AG09309 (cell line): ENCODE measurements at places on chromosomes 6 and 20.

GRCh38 chr6:94300424-94301144, 881.2 kb upstream of the EPHA7 start:
- DNase-seq = no peak

- DNase-seq = no peak
Measured at GRCh38 chr6:143969077-143969476, 39.0 kb downstream of the PLAGL1 start.

DNA sequence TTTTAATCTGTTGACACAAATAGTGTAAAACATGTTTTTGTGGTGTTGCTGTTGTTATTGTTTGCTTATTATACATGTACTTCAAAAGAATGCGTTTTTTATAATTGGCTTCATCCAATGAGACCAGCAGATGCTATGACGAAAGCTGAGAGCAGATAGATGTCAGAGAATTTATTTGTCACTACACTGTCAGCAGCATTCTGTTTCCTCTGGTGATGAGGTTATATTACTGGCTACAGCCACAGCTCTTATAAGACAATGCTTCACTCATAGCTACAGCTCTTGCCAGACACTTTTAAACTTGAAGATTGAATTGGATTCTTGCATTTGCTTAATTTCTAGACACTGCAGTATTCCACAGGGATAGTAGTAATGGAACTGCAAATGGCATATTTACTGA, 860.5 kb downstream of the TBC1D32 start:
- no peak for DNase-seq

DNA sequence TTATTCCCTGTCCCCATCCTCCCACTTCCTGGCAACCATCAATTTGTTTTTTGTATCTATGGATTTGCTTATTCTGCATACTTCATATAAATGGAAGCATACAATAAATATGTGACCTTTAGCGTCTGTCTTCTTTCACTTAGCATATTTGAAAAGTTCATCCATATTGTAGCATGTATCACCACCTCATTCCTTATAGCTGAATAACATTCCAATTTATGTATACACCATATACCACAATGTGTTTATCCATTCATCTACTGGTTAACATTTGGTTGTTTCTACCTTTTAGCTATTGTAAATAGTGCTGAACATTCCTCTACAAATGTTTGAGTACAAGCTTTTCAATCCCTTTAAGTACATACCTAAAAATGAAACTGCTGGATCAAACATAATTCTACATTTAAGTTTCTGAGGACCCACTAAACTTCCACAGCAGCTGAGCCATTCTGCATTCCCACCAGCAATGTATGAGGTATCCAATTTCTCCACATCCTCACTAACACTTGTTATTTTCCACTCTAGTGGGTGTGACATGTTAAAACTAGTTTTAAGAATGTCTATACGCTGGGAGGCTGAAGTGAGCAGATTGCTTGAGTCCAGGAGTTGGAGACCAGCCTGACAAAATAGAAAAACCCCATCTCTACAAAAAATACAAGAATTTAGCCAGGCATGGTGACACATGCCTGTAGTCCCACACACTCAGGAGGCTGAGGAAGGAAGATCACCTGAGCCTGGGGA, 32.9 kb downstream of the NUDT3 start:
- peak; percentile 23 for DNase-seq

GRCh38 chr6:169292338-169293124, 38.9 kb upstream of the THBS2 start:
- DNase-seq = peak; percentile 95

- no peak for DNase-seq
Measured at GRCh38 chr6:152086223-152086873, 278.9 kb downstream of the ESR1 start.

DNA sequence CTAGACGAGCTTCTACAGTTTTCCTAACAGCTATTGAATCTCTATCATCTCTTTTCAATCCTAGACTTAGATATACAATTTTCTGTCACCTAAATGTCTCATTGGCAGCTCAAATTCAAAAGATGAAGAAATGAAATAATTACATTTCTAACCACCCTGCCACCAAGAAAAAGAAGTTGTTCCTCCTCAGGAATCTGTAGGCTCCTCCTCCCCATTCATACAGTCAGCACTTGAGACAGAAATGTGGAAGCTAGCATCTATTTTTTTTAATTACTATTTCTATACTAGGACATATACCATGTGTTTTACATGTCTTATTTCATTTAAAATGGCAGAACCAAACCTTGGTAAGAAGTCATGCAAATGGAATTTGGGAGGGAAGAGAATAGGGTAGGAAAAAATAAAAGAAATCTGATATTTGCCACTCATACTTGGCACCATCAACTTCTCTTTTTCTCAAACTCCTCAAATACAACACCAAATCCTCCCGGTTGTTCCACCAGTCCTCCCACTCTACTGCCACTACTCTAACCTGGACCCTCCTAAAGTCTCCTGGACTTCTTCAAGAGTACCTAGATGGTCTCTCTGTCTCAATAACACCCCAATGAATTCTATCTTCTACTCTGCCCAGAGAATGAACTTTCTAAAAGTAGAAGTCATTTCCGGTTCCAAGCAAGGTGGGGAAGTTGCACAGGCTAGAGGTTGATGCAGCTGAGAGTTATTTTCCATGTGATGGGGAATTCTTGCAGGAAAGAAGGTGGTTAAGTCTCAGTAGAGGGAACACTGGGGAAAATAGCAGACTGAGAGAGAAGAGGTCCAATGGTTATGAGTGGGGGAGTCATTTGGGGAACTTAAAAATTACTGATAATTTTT, 54.1 kb downstream of the ATXN1 start:
- DNase-seq = no peak

DNA sequence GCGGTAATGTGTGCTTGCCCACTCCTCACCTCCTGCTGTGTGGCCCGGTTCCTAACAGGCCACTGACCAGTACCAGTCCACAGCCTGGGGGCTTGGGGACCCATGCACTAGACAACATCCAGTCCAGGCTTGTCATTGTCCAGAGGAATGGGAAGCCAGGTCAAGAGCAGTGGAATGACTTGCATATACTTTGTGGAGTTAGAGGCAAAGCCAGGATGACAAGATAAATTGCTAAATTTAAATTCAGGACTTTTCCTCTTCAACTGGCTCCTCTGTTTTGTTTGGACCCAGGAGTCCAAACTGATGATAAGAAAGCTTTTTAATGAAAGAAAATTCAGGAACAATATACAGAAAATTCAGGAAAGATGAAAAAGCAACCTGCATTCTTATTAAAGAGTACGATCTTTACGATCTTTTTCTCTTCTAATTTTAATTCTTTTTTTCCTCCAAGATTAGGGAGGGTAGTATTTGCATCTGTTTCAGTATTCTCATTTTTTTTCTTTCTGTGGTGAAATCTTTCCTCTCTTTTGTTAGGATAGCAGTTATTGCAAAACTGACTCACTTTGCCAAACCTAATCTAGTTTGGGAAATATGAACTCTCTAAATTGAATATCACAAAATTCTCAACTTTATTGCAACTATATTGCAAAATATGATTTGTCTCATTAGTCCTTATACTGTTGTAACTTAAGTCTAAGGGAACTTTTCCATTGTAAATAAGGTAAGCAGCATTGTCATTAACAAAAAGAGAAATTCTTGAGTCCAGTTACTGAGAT, 48.2 kb downstream of the DCBLD1 start:
- no peak for DNase-seq

DNA sequence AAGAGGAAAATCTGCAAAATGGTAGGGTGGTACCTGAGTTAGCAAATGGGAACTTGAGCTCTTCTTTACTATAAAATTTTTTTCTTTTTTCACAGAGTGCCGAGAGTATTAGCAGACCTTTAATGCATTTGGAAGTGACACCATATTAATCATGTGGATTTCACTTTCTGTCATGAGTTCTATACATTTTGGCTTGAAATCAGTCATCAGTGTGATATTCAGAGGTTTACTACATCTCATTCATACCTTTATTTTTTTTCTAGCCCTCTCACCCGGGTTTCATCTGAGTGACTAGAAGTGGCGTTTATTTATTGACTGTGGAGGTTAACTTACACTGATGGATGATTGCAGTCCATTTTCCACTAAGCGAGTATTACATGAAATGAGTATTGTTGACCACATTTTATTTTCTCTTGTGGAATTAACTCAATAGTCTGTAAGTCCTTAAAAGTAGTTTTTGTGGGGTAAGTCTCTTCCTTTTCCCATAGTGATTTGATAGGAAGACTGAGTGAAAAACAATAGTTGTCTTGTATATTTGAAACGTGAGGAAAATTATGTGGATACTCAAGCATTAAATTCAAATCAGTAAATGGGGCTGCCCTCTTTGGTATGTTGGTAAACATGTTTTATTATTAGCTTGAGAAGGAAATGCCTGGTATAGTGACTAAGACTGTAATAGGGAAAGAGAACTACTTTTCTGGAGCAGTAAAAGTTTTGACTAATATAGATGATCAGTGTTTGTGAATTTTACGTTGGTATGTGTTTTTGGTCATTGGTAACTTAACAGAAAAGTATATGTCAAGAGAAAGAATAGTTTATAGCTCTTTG, 55.5 kb downstream of the JARID2 start:
- DNase-seq = no peak

DNA sequence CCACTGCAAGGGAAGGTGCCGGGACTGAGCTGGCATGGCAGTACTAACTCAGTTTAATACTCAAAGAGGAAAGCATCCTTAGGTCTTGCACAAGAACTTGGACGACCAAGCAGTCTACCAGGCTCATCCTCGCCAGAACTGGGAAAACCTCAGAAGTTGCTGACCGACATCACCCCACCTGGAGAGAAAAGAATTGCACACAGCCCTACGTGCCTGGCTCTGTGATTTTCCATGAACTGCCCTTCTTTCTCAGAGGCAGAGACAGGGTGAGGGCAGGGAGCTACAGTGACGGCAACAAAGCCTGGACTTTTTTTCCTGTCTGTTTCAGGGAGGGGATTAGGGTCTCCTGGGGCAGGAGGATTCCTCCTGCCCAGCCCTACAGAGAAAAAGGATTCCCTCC, 8.0 kb downstream of the JAG1 start:
- DNase-seq = no peak

- peak; percentile 25 for DNase-seq
Measured at GRCh38 chr6:147604373-147604772, 95.9 kb downstream of the SAMD5 start.

DNA sequence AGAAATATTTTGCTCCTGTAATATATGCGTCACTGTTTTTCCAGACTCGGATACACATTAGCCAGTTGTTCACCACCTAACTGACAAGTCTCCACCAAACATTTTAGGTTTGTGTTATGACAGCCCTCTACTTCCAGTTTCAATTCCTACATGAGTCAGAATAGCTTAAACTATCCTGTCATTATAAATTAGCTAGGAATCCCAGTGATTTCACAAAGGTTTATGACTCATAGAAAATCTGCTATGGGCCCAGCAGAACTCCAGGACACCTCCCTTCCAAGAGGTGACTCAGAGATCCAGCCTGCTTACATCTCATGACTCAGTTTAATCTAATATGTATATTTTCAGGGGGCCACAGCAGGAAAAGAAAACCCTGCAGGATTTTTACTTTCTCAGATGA, 17.4 kb upstream of the PLCB4 start:
- peak; percentile 89 for DNase-seq

DNA sequence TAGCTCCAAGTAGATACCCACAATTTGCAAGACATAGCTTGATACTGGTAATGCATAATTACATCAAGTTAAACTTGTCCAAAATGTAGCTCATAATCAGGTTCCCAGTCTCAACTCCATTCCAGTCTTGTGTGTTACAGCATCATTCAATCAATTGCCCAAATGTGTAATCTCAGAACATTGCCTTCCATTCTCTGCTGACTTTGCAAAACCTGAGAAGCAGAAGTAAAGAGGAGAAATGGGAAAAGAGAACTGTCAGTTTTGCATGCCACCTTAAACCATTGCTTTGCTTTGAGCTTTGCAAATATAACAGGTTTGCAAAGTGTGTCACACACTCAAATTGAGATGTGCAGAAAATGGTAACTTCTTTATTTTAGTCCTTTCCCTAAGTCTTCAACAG, 40.3 kb upstream of the CNKSR3 start:
- DNase-seq = no peak

DNA sequence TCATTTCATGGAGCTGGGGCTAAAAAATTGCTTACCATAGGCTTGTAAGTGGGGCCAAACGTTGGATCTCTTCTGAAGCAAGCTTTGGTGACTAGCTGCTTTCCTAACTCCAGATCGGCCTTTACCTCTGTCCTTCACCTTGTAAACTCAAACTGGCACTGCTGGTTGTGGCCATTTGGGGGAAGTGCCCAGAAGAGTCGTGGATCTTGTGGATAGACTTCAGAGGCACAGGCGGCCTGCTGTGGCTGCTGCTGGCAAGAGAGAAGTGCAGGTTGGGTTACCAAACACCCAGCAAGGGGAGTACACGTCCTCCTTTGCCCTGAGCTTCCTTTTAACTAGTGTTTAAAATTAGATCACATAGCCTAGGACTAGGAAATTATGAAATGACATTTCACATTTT, 36.8 kb upstream of the KLHL31 start:
- DNase-seq = no peak

- DNase-seq = no peak
Measured at GRCh38 chr6:162833776-162834175, 106.0 kb downstream of the PACRG start.

- DNase-seq = no peak
Measured at GRCh38 chr6:32960563-32960962, 7.7 kb upstream of the HLA-DMA start.
